Uterine smooth muscle cell (primary cell): ENCODE measurements at places on chromosomes 12 and 14. TPM values are rescaled to one million over a fixed set of nuclear protein-coding genes. Genes with fewer than 3 reads are reported as not detected.

The PTGDR gene
- total RNA-seq, result under 0.01 and 0.22 TPM in 2 replicates

The NANOG gene
- not detected in 2 replicates for total RNA-seq

The CHURC1 gene
- 44.2 and 83.7 TPM in 2 replicates for total RNA-seq

The TEX52 gene
- 0.12 TPM in 1 of 2 replicates, not detected in the other for total RNA-seq

The DBX2 gene
- not detected in 2 replicates for total RNA-seq

The IFNG gene
- not detected in 2 replicates for total RNA-seq

The PLCZ1 gene
- total RNA-seq, result not detected in 2 replicates

The MIPOL1 gene
- 17.1 and 19.9 TPM in 2 replicates for total RNA-seq

The OVCH1 gene
- under 0.01 TPM in 1 of 2 replicates, not detected in the other for total RNA-seq

The BDKRB1 gene
- 8.2 and 19.8 TPM in 2 replicates for total RNA-seq

The TMTC2 gene
- total RNA-seq, result 8.7 and 11.9 TPM in 2 replicates

The KDM2B gene
- total RNA-seq, result 29.2 and 47.9 TPM in 2 replicates

The PRIM1 gene
- 9.5 and 29.7 TPM in 2 replicates for total RNA-seq

The RNF212B gene
- total RNA-seq, result not detected in 2 replicates

The PRH2 gene
- total RNA-seq, result 0.22 and 0.50 TPM in 2 replicates

The SERPINA9 gene
- not detected in 2 replicates for total RNA-seq

The BICDL1 gene
- total RNA-seq, result 0.11 and 0.25 TPM in 2 replicates

The FOXM1 gene
- 5.7 and 14.3 TPM in 2 replicates for total RNA-seq

The TSHR gene
- total RNA-seq, result not detected in 2 replicates

The SMARCD1 gene
- 30.4 and 46.1 TPM in 2 replicates for total RNA-seq

The RND1 gene
- 0.12 TPM in 1 of 2 replicates, not detected in the other for total RNA-seq

The TMCC3 gene
- 9.5 and 11.8 TPM in 2 replicates for total RNA-seq

The CLEC1B gene
- not detected in 2 replicates for total RNA-seq

The ISCU gene
- total RNA-seq, result 99.9 and 154 TPM in 2 replicates

The PLEKHH1 gene
- 0.62 and 0.77 TPM in 2 replicates for total RNA-seq

The HAL gene
- under 0.01 TPM in 1 of 2 replicates, not detected in the other for total RNA-seq

The EFCAB11 gene
- total RNA-seq, result 7.5 and 12.4 TPM in 2 replicates

The MUCL1 gene
- not detected in 2 replicates for total RNA-seq

The ARMH4 gene
- total RNA-seq, result 5.3 and 10.7 TPM in 2 replicates

The OTOGL gene
- under 0.01 and 0.22 TPM in 2 replicates for total RNA-seq

The ASPG gene
- under 0.01 TPM in 1 of 2 replicates, not detected in the other for total RNA-seq

The DNAJC22 gene
- total RNA-seq, result 2.6 and 4.4 TPM in 2 replicates

The NDRG2 gene
- total RNA-seq, result 0.44 and 0.75 TPM in 2 replicates

The GALNT8 gene
- total RNA-seq, result under 0.01 and 0.12 TPM in 2 replicates

The SLC2A13 gene
- total RNA-seq, result 20.4 and 27.2 TPM in 2 replicates

The CALCOCO1 gene
- 62.5 and 105 TPM in 2 replicates for total RNA-seq

The GPR84 gene
- not detected in 2 replicates for total RNA-seq

The CCDC177 gene
- under 0.01 TPM in 1 of 2 replicates, not detected in the other for total RNA-seq

The CELA1 gene
- total RNA-seq, result not detected in 2 replicates

The OR11H12 gene
- total RNA-seq, result not detected in 2 replicates

The NOS1 gene
- not detected in 2 replicates for total RNA-seq

The SLC22A17 gene
- 8.1 and 36.4 TPM in 2 replicates for total RNA-seq

The RIPK3 gene
- 0.50 and 1.00 TPM in 2 replicates for total RNA-seq

The NAV3 gene
- 85.5 and 126 TPM in 2 replicates for total RNA-seq

The ARHGEF25 gene
- total RNA-seq, result 17.9 and 27.1 TPM in 2 replicates

The TAC3 gene
- total RNA-seq, result not detected in 2 replicates

The RASAL1 gene
- not detected in 2 replicates for total RNA-seq
